ENCODE measurements at places on chromosomes 6 and 20.
A peak's percentile ranks its signal among the peaks of the same experiment; 100 is the strongest.

DNA sequence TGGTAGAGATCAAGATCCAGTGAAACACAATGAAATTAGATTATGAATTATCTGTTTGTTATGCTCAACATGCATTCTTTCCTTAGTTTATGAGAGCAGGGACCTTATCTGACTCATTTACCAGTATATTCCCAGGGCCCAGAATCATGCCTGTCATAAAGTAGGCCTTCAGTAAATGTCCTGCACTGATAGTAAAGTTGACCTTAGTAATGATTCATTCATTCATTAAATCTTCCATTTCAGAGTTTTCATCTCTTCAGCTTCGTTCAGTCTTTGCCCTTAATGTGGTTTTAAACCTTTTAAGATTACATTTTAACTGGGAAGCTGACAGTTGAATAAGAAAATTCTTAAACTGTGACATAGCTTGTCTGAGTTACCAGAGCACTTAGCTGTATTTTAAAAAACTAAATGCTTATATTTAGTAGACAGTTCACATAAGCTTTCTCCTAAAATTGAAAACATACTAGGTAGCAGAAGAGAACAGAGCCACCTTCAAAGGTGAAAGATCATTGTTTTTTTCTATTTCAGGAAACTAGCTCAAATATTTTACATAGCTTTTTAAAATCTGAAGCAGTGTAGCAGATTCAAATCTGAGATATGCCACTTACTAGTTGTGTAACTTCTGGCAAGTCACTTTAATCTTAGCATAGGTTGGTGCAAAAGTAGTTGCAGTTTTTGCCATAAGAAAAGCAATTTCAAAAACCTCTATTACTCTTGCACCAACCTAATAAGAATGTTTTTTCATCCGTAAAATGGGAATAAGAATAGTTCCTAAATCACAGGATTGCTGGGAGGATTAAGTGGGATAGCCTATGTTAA is 41.4 kb downstream of the MCM8 start:
- DNase-seq, result peak; percentile 22

DNA sequence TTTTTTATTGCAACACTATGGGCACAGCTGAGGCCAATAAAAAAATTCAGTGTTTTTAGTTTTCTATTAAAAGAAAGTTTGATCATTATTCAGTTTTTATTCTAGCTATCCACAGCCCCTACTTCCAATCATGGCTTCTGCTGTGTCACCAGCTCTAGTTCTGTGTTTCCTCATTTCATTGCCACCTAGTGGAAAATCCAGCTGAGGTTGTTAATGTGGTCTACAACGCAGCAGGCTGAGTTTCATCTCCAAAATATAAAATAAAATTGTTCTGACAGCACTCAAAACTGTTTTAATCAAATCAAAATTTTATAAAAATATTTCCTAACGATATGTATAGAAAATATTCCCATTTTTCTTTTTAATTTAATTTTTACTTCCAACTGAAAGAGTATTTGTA is 13.6 kb downstream of the COL9A1 start:
- DNase-seq, result no peak

- no peak for DNase-seq
These were observed 53.9 kb downstream of the GTF2H5 start for GRCh38 chr6:158222066-158222465.

GRCh38 chr20:50141018-50141675 is 12.4 kb downstream of the PEDS1 start:
- no peak for DNase-seq

GRCh38 chr6:133820208-133820607 is 68.7 kb upstream of the TCF21 start:
- no peak for DNase-seq

DNA sequence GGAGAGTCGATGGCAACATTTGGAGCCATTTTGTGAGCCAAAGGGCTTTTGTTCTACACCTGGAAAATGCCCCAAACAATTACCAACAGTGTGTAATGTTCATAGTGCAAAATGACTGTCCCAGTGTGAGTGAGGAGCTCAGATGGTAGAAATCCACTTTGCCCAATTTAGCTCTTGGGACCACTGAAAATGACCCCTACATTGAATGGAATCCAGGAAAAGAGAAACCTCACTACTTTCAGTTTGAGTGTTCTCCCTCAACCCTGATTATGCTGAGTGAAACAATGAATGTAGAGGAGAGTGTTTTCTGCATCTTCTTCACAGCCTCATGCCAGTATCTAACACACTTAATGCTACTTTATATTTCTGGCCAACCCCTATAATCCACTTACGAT is 84.9 kb upstream of the NRN1 start:
- DNase-seq, result no peak
